ENCODE measurements at places on chromosomes 6 and 20.

- DNase-seq = no peak
Measured at GRCh38 chr20:47423586-47423985, 67.1 kb upstream of the ZMYND8 start.

DNA sequence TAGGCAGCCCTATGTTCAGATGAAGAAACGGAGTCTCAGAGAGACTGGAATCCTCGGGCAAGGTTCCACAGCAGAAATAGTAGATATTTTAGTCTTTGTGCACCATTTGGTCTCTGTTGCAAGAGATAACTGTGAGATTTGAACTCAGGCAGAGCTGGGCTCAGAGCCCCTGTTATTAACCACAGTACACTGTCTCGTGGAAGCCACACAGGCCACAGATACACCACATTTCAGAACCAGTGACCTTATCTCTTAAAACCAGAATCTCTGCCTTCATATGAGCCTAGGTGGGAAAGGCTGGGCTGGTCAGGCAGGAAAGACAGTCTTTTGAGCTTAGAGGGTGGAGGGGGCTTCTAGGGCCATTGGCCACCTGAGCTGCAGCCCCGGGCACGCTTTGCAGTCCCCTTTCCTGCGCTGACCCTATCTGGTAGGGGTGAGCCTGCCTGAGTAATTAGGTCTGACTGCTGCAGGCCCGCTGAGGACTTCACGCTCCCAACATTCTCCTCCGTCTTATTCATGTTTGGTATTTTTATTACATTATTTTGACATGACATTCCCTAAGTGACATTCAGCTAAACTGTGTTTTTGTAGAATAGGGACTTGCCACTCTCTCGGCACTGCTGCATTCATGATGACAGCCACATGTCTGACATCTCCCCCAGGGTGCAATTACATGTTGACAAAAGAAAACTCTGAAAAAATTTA lies 71.1 kb downstream of the KCNB1 start:
- no peak for DNase-seq

- no peak for DNase-seq
Measured at GRCh38 chr6:83051377-83052172, 14.1 kb downstream of the UBE3D start.

GRCh38 chr20:39429726-39430125 lies 467.6 kb downstream of the DHX35 start:
- no peak for DNase-seq

DNA sequence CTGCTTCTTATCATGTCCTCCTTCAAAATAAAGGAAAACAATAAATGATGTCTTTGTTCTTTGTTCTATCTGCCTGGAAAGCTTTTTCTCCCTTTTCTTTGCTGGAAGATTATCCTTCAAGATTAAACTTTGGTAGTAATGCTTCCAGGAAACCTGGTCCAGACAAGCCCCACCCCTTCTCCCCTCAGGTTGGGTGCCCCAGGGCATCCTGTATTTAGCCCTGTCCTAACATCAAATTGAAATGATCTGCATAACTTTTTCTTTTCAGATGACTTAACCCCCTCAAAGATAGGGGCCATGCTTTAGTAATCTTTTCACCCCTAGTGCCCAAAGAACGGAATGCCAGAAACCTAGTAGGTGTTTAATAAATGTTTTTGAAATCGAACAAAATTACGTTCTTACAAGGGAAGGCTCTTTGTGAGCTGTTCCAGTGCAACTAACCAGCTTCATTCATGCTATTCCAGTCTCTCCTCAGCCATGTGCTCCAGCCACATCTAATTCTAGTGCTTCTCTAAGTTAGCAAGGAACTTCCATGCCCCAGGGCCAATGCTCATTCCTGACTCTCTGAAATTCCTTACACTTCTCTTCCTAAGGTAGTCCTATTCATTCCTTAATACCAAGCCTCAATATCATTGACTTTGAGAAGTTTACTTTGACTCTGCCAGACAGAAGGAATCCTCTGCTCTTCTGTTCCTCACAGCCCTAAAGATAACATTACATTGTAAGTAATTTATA lies 135.6 kb upstream of the BACH2 start:
- no peak for DNase-seq

- no peak for DNase-seq
Measured at GRCh38 chr20:44970243-44970757, 4.0 kb downstream of the STK4 start.

DNA sequence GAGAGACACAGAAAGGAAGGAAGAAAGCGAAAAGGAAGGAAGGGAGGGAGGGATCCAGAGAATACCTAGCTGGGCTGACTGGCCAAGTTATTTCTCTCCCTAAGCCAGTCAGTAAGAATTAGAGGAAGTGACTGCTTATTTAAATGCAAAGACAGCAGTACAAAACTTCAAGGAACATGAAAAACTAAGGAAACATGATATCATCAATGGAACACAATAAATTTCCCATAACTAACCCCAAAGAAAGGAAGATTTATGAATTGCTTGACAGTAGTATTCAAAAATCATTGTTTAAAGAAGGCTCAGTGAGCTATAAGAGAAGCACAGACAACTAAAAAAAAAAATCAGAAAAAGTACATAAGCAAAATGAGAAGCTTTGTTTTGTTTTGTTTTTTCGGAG lies 252.3 kb upstream of the SASH1 start:
- DNase-seq = no peak

GRCh38 chr6:16400248-16400760 lies 161.9 kb downstream of the GMPR start:
- DNase-seq = no peak

DNA sequence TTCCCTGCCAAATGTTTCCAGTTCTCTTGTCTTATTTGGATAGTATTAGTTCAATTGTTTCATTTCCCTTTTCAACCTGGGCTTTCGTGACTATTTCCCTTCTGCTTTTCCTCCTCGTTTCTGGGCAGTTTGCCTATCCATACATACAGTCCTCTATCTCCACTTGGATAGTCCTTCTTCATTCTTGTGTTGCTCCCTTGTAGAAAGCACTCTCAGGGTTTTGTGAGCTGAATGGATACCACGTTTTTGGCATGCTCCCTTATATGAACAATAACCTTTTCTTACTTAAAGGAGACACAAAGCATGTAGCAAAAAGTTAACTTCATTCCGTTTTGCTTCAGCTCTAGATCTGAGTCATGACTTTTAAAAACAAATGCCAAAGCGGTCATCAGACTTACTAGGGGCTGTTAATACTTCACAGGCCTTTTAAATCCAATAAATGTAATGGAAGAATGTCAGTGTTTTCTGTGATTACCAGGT lies 16.6 kb downstream of the CRYBG1 start:
- DNase-seq = no peak

DNA sequence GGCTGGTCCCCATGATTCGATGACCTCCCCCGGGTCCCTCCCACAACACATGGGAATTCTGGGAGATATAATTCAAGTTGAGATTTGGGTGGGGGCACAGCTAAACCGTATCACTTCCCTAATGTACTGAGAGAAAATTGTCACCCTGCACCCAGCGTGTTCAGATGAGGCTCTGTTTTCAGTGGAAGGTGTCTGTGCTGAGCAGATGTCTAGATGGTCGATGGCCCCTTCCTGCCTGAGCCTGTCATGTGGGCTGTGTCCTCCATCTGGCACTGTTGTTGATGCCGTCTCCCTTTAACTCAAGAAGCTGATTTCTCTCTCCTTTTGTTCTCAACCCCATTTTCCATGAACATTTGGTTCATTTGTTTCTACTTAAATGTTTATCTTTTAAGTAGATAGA lies 37.0 kb downstream of the TMEM181 start:
- DNase-seq = no peak

- no peak for DNase-seq
Measured at GRCh38 chr6:48281217-48281616, 170.2 kb upstream of the PTCHD4 start.

DNA sequence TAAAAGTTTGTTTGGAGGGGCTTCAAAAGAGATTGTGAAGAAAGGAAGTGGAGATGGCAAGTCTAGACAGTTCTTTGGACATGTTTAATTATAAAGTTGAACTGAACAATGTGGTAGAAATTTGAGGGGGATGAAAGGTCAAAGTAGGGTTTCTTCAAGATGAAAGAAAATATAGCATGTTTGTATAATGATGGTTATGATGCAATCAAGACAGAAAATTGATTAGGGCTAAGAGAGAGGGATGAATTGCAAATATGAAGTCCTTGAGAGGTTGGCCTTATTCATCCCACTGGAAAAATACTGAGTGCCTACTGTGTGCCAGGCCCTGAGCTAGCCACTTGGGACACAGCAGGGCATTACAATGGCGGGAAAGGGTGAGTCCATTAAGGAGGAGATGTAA lies 37.6 kb downstream of the NHSL1 start:
- DNase-seq = no peak

- DNase-seq = no peak
Measured at GRCh38 chr6:41687501-41688175, 47.8 kb downstream of the TFEB start.

DNA sequence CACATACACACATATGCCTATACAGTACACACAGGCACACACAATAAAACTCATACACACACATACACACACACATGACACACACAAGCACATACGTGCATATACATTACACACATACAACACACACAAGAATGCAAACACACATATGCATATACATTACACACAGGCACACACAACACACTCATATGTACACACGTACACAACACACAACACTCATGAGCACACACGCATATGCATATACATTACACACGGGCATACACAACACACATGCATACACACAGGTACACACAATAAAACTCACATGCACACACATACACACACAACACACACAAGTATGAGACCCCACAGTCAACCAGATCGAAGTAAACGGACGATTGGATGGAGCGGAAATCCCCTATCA lies 238.2 kb downstream of the ERMARD start:
- no peak for DNase-seq

GRCh38 chr20:49888212-49889000 lies 26.9 kb downstream of the SPATA2 start:
- peak; percentile 35 for DNase-seq

- DNase-seq = no peak
Measured at GRCh38 chr6:137000825-137001224, 43.9 kb downstream of the IL20RA start.

DNA sequence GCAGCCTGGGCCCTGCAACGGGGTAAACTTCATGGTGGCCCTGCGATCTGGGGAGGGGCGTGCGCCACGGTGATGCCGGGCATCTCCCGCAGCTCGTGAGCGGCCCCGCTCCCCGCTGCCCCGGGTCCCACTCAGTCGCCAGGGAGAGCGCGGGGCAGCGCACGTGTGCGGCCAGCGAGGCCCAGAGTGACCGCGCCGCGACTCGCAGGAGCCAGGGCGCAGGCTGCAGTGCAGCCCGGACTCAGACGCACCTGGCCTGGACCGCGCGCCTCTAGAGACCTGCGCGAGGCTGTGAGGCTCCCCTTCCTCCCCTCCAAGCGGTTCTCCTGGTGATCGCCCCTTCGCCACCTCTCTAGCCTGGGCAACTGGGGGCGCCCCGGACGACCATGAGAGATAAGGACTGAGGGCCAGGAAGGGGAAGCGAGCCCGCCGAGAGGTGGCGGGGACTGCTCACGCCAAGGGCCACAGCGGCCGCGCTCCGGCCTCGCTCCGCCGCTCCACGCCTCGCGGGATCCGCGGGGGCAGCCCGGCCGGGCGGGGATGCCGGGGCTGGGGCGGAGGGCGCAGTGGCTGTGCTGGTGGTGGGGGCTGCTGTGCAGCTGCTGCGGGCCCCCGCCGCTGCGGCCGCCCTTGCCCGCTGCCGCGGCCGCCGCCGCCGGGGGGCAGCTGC lies 652 bp downstream of the BMP6 start:
- DNase-seq = no peak

DNA sequence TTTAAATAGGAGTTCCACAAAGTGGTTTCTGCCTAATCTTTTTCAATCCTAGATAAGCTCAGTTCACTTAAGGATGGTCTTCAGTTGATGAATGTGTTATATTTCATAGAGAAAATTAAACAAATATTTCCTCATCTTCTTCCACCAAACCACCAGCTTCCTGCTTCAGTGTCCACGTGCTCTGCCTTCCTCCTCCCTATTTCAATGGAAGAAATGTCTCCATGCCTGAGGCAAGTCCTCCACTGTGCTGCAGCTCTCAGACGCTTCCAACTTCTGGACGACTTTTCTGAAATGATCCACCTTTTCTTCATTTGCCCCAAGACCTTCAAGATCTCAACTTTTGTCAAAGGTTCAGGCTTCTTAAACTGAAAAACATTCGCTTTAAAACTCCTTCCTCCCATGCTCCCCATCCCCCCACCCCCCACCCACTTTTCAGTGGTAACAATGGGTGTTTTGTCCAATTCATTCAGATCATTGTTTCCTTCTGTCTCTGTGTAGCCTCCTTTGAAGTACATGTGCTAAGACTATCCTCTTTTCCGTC lies 25.3 kb upstream of the FABP7 start:
- no peak for DNase-seq

DNA sequence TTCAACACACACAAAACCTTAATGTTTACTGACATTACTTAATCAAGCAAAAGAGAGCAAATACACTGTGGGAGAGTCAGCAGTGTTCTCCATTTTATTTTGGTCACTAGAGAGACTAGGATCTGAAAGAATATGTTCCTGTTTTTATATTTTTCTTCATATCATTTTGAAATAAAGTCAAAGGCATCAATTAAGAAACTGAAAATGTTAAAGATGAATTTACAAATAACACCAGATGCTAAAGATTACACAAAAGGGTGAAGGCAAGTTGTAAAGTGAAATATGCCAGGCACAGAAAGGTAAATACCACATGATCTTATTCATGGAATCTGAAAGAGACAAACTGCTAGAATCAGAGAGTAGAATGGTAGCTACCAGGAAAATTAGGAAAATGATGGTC lies 60.3 kb upstream of the FABP7 start:
- DNase-seq = no peak

DNA sequence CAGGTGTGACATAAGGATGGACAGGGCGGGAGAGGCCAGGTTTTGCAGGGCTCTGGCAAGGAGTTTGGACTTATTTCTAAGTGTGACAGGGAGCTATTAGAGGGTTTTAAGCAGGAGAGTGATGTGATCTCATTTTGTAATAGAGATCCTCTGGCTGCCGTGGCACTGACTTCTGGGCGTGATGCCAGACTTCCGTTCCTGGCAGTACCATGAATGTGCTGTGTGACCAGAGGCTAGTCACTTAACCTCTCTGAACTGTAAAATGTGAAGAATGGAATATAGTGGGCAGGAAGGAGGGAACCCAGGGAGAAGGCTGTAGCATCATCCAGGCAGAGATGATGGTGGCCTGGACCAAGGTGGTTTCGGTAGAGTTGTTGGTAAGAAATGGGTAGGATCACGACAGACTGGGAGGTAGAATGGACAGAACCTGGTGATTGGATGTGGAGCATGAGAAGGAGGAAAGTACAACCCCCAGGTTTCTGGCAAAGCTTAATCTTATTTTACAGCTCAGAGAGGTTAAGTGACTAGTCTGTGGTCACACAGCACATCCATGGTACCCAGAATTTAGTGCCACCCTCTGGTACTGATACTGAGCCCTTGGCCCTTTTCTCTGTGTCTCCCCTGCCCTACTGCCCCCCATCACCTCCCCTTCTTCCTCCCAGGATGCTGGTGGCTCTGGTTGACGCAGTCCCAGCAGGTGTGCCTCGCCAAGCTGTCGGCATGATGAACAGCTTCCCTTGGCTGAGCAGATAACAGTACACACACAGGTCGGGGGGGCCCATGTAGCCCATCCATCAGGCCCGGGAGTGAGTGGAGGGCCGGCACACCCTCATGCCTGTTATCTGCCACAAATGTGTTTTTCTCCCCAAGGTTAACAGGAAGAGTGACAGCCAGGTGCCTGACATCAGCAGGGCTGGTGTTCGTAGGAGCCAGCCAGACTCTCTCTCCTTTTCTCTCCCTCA lies 52.9 kb upstream of the CTNNBL1 start:
- DNase-seq = no peak
